ENCODE measurements at places on chromosomes 7 and 10.

DNA sequence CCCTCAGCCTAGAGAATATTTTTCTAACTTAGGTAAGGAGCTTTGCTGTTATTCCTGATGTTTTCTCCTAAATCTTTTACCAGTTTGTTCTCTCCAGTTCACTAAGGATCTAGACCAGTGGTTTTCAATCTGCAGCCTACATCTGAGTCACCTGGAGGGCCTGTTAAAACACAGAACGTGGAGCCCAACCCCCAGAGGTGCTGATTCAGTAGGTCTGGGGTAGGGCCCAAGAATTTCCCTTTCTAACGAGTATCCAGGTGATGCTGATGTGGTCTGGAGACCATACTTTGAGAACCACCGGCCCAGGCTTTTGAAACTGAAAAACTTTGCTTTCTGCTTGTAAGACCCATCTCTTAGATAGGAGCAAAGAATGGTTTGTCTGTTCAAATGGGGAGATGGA, 51.2 kb upstream of the KMT2E start:
- no peak for DNase-seq

DNA sequence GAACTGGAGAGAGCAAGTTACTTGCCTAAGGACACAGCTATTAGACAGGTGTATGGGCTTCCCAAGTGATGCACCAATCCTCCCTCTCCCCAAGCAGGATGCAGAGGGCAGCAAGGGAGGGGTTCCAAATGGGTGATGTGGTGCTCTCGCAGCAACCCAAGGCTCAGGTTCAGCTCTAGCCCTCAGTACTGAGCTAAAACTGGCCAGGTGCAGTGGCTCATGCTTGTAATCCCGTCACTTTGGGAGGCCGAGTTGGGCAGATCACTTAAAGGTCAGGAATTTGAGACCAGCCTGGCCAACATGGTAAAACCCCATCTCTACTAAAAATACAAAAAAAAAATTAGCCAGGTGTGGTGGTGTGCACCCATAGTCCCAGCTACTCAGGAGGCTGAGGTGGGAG, 40.7 kb downstream of the GPRIN2 start:
- DNase-seq = no peak

- DNase-seq = no peak
Measured at GRCh38 chr7:155729847-155730246, 82.4 kb downstream of the SHH start.

- no peak for DNase-seq
Measured at GRCh38 chr7:28128608-28129007, 52.0 kb downstream of the JAZF1 start.

GRCh38 chr7:39746103-39746819, 122.9 kb downstream of the RALA start:
- DNase-seq = peak; percentile 40

DNA sequence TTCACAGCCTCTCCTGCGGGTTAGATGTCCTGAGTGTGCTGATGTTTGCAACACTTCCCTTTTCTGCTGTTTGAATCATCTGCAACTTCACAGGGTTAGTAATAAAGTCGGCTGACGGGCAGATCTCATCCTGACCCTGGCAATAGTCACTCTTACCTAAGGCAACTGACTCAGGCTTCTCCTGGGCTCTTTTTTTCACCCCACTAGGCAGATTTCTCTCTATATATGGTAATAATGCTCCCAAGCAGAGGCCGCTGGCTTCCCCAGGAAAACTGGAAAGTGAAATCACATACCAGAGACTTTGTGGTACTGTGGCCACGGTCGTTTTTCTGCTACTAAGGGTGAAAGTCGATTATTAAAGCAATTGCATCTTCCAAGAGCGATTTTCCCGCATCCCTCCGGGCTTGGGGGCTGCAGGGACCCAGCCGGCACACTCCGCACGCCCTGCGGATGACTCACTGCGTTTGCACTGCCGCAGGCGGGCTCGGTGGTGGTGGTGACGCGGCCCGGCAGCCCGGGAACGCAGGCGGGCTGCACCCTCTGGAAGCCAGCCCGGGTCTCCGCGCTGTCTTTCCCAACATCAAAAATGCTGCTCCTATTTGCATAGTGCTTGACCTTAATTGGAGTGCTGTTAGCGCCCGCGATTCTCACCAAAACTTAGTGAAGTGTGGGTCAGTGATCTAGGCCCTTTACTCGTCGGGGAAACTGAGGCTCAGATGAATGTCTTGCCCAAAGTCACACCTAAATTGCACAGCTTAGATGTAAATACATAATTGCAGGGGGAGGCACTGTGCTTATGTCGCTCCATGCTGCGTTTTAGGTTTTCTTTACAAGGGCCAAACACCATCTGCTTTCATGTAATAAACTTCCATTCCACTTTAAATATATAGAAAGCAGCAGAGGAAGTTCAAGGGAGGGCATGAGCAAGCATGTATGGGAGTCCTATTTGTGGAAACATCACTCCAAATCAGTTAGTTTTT, 47.6 kb upstream of the ITGB1 start:
- no peak for DNase-seq

- DNase-seq = no peak
Measured at GRCh38 chr10:104268405-104268712, 625 bp upstream of the GSTO2 start.

- no peak for DNase-seq
Measured at GRCh38 chr10:113003052-113003451, 53.0 kb downstream of the TCF7L2 start.

DNA sequence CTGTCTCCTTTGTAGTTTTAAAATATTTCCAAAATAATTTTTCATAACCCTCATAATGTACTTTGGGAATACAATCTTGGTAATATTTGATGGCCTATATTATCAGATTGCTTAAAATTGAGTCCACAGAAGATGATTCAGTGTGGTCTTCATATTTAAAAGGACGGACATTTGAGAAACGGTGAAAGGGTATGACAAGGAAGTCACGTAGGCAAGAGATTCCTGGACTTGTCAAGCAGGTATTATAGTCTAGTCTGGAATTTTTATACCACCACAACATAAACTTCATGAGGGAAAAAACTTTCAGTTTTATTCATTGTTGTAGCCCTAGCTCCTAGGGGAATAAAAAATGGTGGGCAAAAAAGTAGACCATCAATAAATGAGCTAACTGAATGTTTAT, 82.3 kb downstream of the KMT2E start:
- no peak for DNase-seq

DNA sequence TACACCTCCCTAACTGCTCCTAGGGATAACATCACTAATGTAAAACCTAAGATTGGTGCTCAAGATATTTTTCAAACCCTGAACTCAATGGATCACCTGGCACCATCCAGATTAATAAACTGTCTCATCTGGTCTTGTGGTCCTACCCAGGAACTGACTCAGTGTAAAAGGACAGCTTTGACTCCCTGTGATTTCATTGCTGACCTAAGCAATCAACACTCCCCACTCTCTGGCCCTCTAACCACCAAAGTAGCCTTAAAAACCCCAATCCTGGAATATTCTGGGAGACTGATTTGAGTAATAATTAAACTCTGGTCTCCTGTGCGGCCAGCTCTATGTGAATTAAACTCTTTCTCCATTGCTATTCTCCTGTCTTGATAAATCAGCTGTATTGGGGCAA, 6.2 kb upstream of the USP54 start:
- DNase-seq = no peak

GRCh38 chr10:22760025-22760424, 45.6 kb upstream of the PIP4K2A start:
- no peak for DNase-seq

DNA sequence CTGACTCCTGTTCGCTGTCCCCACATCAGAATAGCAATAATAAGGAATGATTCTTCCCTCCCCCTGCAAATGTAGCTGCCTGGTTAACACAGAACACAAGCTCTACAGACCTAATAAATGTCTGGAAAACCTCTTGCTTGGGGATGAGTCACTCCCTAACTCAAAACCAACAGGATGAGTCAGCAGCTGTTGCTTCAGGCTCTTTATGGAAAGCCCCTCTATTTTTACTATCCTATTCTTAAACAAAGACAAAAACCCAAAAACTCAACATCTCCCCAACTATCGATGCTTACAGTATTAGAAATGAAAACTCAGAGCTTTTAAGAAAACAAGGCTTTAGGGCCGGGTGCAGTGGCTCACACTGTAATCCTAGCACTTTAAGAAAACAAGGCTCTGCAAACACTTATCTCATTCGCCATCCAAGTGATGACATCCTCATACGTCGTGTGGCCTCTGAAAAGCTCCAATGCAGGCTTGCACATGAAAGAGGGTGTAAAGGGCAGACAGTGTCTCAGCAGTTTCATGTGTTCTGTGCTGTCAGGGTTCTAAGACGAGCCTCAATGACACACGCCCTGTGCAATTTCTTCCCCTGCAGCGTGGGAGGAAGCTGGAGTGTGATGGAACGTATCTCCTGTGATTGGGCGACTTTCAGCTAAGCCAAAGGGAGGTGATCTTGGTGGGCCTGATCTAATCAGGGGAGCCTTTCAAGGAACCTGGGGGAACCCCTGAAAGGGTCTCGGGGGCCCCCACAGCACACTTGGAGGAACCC, 70.1 kb downstream of the AMZ1 start:
- DNase-seq = peak; percentile 66
